ENCODE measurements at places on chromosomes 11 and 22. TPM values are rescaled to one million over a fixed set of nuclear protein-coding genes. Genes with fewer than 3 reads are reported as not detected.
A peak's percentile ranks its signal among the peaks of the same experiment; 100 is the strongest.

DNA sequence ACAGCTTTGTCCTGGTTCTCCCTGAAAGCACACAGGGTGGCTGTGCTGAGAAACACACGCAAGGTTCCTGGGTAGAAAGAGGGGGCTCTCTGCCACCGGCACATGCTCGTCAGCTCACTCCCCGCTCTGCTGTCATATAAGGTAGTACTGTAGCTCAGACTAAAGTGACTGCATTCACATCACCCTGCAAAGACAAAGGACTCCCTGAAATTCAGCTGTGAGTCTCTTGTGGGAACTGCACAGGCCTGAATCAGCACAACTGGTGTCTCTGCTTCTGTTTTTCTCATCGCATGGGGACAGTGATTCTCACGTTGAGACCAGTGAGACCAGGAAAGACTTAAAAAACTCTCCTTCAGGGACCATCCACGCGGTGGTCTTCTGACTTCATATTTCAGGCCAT lies 124.1 kb upstream of the BID start:
- H3K27ac ChIP-seq, result peak overlapping the region; percentile 73
- no peak for DNase-seq
- H3K27me3 ChIP-seq, result no peaks in the 10 kb centered on the region
- H3K4me1 ChIP-seq, result peaks cover 49% of the 10 kb centered on the region
- peaks cover 55% of the 10 kb centered on the region for H3K36me3 ChIP-seq

DNA sequence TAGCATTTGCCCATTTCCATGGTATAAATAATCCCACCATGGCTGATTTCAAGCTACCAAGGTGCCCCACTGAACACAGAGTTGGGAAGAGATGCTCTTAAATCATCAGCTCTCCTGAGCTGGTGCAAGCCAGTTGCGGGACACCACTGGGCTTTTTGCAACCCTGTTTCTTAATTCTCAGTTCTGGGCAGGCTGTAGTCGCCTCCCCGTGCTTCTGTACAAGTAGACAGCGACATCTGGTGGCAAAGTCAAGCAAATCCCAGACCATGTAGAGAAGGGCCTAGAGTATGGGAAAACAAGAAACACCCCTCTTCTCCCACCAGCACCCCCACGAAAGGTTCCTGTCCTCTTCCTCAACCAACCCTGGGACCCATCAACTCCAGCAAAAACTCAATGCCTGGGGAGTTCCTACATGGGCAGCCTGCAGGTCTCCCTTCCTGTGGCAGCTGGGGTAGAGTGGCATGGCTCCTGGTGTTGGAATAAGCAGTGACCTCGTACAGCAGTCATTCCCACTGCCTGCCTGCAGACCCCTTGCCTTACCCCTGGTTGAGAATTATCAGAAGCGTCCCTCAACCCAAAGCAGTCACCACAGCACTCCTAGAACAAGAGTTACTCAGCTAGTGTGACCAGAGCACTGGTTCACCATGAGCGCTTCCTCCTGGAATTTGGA lies 68.4 kb downstream of the IGLL5 start:
- no peak overlapping the region for H3K4me3 ChIP-seq
- H3K27ac ChIP-seq, result no peak overlapping the region
- DNase-seq, result peak; percentile 91
- no peaks in the 10 kb centered on the region for H3K36me3 ChIP-seq

DNA sequence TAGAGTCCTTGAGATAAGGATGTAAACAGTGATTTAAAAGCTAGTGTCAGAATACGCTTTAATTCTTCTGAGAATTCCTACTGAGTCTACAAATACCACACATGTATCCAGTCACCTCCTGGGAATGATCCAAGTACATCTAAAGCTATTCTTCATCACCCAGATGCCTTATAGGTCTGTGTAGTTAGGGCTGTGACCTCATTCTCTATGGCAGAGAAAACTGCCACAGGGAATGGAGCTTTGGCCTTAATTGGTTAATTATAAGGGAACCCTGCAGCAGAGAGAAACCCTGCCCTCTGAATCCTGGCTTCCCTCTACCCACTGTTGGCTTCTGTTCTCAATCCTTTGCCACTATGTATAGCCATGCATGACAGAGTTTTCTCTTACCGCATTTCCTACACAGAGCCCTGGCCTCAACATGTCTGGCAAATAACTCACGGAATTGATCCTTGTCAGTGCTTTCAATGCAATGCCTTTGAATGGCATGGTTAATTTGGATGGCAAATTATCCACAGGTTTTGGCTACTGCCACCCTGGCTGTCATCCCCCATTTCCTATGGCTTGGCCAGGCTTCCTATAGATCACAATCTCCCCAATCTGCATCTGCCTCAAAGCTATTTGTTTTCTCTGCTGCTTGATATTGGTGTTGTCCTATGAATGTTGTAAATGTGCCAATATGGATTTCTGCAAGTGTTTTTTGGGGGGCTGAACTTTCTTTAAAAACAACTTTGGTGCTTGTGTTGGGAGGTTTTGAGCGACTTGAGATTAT lies 2.9 kb downstream of the DIXDC1 start:
- H3K4me1 ChIP-seq, result peaks cover 30% of the 10 kb centered on the region
- no peak overlapping the region for H3K27ac ChIP-seq
- DNase-seq, result no peak
- no peaks in the 10 kb centered on the region for H3K27me3 ChIP-seq
- H3K4me3 ChIP-seq, result no peak overlapping the region

HTR3A gene
- total RNA-seq, result 242 TPM

DNA sequence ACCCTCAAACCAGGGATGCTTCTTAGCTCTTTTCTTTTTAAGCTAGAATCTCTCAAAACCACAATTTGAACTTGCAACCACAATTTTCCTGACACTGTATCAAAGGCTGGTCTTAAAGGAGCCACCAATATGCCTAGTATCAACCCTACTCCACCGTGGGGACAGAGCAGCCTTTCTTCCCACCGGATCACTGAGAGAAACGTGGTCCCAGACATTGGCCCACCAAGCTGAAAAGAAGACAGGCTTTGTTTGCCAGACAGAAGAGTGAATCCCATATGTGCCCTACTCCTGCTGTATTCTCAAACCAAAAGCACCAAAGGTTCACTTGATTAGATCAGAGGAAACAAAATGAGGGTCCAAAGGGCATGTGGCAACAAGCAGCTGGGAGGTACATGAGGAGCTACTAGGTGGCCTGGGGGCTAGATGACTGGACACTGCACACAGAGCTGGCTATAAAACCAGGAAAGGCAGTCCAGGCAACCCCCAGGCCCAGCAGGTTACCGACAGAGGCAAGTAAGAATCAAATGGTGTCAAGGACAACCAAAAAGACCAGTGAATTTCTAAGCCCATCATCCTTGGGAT lies 3.6 kb upstream of the VWCE start:
- peaks cover 15% of the 10 kb centered on the region for H3K4me1 ChIP-seq
- no peak overlapping the region for H3K4me3 ChIP-seq
- H3K36me3 ChIP-seq, result peaks cover 22% of the 10 kb centered on the region
- no peak overlapping the region for H3K27ac ChIP-seq
- DNase-seq, result no peak
- H3K27me3 ChIP-seq, result no peaks in the 10 kb centered on the region

All from Karpas-422 (cell line).